ENCODE measurements at places on chromosomes 3 and 15. TPM values are rescaled to one million over a fixed set of nuclear protein-coding genes. Genes with fewer than 3 reads are reported as not detected.

GRCh38 chr3:13141183-13141582 is 68.0 kb upstream of the IQSEC1 start:
- H3K4me3 ChIP-seq, result no peak overlapping the region
- no peaks in the 10 kb centered on the region for H3K4me1 ChIP-seq

- no peaks in the 10 kb centered on the region for H3K27me3 ChIP-seq
- H3K27ac ChIP-seq, result no peak overlapping the region
- no peak overlapping the region for H3K4me3 ChIP-seq
- no peaks in the 10 kb centered on the region for H3K36me3 ChIP-seq
Measured at GRCh38 chr3:161386991-161387770, 15.9 kb upstream of the SPTSSB start.

- H3K4me1 ChIP-seq, result no peaks in the 10 kb centered on the region
- H3K27ac ChIP-seq, result no peak overlapping the region
- H3K4me3 ChIP-seq, result no peak overlapping the region
- H3K36me3 ChIP-seq, result no peaks in the 10 kb centered on the region
- no peaks in the 10 kb centered on the region for H3K27me3 ChIP-seq
- DNase-seq, result no peak
Measured at GRCh38 chr3:168653255-168653654, 557.5 kb upstream of the GOLIM4 start.

- H3K27me3 ChIP-seq, result no peaks in the 10 kb centered on the region
- H3K4me3 ChIP-seq, result no peak overlapping the region
- no peak for DNase-seq
- no peaks in the 10 kb centered on the region for H3K36me3 ChIP-seq
Measured at GRCh38 chr3:22966349-22966748, 236.8 kb upstream of the UBE2E2 start.

The GRAMD2A gene
- total RNA-seq, result 9.0 TPM

The ADCY5 gene
- 2.7 TPM for total RNA-seq

The TEX55 gene
- total RNA-seq, result not detected
